ENCODE measurements at places on chromosomes 6 and 20.

DNA sequence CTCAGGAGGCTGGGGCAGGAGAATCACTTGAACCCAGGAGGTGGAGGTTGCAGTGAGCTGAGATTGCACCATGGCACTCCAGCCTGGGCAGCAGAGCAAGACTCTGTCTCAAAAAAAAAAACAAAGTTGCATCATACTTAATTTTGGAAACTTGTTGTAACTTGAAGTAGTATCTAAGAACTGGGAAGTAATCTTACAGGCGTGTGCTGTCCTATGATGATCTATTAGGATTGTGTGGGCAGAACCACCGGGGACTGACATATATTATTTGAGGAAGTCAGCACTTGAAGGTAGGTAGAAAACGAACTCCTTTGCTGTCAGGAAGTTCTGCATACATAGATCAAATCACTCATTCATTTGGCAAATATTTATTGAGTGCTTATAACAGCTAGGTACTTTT is 188.5 kb downstream of the ZNF217 start:
- no peak for DNase-seq

DNA sequence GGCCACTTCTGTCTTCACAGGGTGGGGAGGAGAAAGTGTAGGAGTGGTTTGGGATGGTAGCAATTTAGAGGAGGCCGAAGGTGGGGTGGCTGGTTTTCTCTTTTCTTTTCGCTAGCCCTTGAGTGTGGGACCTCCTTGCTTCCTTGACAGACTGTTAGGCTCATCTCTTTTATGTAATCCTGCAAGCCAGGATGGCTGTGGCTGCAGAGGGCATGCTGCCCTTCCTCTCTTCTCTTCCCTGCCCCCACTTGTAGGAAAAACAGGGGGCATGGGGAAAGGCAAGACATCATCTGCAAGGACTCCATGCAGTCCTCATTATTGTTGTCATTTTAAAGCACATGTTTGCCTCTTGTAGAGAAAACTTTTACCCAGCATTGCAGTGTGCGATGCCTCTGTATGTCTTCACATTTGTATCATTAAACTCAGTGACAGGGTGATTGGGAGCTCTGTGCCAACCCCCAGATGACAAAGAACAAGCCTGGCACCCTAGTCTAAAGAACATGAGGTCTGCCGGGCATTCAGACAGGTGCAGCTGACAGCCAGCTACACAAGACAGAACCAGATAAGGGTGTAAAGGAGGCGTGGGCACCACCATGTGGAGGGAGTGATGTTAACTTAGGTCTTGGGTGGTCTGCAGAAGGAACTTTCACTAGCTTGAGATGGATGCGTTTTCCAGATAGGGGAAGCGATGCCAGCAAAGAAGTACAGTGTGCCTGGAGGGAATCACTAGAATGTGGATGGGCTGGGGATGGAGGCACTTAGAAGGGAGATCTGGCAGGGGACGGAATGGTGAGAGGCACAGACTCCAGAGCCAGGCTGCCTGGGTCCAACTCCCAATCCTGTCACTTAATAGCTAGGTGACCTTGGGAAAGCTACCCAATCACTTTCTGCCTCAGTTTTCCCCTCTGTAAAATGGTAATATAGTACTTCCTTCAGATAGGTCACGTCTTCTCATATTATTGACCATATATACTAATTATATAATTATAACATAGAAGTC is 207.6 kb downstream of the TBC1D7 start:
- no peak for DNase-seq

DNA sequence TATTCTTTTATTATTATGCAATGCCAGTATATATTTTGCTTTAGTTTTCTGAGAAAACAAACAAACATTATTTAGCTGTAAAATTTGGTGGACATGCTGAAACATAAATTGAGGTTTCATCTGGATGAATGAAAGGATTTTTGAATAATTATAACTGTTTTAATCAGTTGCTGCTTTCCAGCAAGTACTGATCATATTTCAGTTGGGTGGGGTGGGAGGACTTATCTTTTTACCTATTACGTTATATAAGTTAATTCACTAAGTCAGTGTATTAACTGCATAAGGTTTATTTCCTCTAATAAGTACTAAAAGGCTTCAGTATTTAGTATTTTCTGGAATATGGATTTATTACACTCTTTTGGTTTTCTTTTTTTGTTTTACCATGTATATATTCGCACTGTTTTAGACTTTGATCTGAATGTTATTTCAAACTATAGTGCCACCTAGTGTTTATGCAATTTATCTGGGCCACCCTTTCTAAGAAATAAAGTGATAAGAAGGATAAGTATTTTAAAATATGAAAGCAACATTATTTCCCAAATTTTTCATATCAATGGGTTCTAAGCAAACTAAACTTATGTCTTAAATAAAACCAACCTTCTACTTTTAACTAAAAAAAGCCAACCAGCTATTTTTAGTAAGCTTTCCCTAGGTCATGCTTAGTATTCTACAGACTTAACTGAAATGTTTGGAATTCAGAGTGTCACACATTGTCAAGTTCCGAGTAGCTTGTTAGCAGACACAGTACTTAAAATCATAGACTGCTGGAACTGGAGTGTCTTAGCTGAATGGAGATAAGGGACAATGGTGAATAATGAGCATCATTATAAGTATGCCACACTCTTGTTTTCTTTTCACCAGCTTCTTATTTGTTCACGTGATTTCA is 105.4 kb upstream of the MCHR2 start:
- DNase-seq, result no peak

DNA sequence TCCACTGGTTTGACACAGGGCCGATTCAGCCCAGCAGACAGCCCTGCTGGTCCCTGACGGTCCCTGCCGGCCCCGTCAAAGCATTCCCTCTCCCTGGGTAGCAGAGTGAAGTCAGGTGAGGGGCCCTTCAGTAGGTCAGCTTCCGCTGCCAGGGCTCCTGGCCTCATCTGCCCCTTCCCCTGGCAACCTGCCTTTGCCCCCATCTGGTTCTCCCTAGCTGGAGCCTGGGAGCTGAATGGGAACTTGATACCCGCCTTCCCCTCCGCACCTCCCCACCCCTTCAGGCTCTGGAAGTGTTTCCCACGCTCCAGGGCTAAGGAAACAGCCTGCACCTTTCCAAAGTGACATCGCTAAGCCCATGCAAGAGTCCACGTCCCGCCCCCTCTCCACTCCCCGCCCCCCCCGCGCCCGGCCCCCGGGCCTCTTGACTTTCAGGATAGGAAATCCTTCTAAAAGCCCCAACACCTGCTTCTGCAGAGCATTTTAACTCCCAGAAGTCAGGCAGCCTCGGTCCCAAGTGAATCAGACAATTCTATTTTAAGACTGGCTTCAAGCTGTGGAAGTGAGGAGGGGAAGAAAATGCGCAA is 53.3 kb downstream of the ISM1 start:
- DNase-seq, result no peak

- no peak for DNase-seq
Observed at GRCh38 chr6:101462576-101462975, 69.1 kb downstream of the GRIK2 start.

GRCh38 chr6:20693466-20694063 is 159.3 kb downstream of the CDKAL1 start:
- no peak for DNase-seq

DNA sequence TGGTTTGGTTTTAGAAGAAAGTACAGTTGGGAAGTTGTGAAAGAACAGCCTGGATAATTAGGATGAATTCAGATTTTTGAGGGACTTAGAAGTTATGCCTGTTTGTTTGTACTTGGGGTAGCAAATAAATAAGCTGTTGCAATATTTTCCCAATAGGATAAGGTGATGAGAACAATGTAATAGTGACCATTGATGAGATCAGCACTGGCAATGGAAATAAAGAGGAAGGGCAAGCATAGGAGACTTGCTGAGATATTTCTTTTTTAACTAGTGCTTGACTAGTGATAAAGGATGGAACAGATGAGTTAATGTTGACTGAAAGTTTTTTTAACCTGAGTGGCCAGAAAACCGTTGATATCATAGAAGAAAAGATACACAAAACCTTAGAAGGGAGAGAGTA is 498.8 kb downstream of the CDKAL1 start:
- no peak for DNase-seq

- no peak for DNase-seq
Observed at GRCh38 chr6:129748212-129748900, 38.4 kb upstream of the ARHGAP18 start.

GRCh38 chr6:122491919-122492555 is 20.4 kb upstream of the SERINC1 start:
- DNase-seq, result peak; percentile 67

- no peak for DNase-seq
Observed at GRCh38 chr20:428658-429200, 20.6 kb downstream of the RBCK1 start.

GRCh38 chr20:37935435-37935834 is 32.5 kb downstream of the VSTM2L start:
- DNase-seq, result no peak

DNA sequence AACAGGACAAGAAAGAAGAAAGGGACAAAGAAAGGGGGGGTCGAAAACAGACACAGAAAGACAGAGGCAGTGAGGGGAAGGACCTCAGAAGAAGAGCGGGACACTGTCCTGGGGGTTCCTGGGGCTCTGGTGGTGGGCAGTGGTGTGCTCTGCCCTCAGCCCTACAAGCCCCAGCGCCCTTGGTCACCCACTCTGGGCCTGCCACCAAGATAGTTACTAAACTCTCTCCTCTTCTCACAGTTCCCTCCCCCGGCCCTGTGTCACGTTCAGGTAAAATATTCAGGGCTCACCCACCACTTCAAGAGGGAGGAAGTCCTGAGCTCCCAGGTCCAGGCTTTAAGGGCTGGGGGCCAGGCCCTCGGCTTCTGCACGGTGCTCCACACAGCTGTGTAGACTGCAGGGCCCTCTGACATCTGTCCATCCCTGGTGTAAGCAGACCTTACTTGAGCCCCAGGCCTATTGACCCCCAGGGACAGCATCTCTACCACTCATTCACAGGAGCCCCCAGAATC is 87.4 kb downstream of the MRPL14 start:
- DNase-seq, result no peak

DNA sequence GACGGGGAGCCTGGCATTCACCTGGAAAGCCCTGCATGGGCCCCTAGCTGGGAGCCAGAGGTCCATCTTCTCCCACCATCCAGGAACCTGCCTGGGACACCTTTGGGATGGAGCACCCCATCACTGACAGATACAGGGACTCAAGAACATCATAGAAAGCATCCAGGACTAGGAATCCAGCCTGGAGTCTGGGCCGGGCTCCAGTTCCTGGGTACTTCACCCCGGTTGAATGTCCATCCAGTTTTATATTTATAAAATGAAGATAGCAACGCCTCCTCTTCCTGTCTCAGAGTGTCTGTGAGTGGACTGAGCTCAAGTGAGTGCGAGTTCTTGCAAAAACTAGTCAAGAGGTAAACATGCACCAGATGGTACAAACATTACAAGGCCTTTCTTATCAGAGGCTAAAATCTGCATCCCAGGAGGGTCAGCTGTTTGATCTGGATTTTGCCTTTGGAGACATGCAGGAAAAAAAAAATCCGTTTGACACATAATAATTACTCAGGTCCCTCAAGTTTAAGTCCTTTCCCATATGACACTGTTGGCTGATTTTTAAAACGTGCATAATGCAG is 27.4 kb downstream of the ZC3H12D start:
- DNase-seq, result no peak

GRCh38 chr6:132063738-132064137 is 112.6 kb upstream of the CCN2 start:
- DNase-seq, result no peak
